ENCODE measurements at places on chromosomes 6 and 20.

- DNase-seq: no peak
Measured at GRCh38 chr6:138099832-138100231, 7.4 kb downstream of the PERP start.

- DNase-seq: no peak
Measured at GRCh38 chr6:152348116-152348515, 289.0 kb downstream of the SYNE1 start.

- DNase-seq: no peak
Measured at GRCh38 chr6:38452816-38453660, 186.7 kb downstream of the BTBD9 start.

- DNase-seq: no peak
Measured at GRCh38 chr6:167092672-167093339, 30.1 kb upstream of the CCR6 start.

DNA sequence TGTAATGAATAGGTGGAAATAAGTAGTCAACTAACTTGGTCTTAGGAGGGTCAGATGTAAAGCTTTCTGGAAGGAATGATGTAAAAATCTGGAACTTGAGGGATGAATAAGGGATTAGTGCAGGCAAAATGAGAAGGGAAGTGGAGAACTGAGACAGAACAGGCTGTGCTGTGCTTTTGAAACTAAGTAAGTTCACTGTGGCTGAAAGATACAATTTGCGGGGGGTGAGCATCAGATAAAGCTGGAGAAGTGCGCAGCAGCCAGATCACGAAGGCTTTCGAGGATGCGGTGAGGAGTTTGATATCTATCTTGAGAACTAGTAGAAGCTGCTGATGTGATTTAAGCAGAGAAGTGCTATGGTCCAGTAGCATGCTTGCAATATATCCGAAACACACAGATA, 247.8 kb downstream of the RNF144B start:
- DNase-seq: no peak

DNA sequence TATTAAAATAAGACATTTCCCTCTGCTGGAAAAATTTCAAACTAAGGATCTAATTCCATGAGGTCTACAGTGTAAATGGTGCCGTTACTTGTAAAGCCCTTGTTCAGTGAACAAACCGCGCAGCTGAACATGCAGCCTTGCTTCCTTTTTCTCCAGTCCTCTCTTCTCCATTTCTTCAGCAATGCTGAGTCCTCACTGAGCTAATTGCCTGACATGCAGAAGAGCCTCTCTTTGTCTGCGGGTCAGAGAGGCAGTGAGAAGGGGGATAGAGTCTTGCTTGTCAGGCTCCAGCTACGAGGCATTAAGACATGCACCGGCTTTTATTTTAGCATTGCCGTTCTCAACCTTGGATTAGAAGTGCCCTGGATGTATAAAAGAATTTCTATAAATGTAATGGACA, 25.7 kb downstream of the ZDHHC14 start:
- DNase-seq: no peak

DNA sequence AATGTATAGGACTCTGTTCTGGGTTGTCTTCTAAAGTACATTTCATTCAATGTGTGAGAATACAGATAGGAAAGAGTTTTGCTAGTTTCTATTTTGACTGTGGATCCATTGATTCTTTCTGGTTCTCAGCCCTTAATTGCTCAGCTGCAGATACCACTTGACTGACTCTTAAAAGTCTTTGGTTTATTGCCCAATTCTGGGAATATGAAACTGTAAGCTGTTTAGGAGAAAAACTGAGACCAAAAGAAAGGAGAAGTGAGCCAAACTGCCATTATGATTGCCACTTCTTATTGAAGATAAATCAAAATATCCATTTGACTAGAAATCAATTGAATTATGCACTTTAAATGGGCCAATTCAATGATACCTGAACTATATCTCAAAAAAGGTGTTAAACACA, 211.4 kb downstream of the ESR1 start:
- DNase-seq: no peak

GRCh38 chr20:63736893-63737694, 630 bp downstream of the LIME1 start:
- peak; percentile 36 for DNase-seq

GRCh38 chr6:30759575-30760239, 15.4 kb upstream of the IER3 start:
- DNase-seq: no peak

GRCh38 chr6:41894366-41895299, 542 bp downstream of the USP49 start:
- no peak for DNase-seq

DNA sequence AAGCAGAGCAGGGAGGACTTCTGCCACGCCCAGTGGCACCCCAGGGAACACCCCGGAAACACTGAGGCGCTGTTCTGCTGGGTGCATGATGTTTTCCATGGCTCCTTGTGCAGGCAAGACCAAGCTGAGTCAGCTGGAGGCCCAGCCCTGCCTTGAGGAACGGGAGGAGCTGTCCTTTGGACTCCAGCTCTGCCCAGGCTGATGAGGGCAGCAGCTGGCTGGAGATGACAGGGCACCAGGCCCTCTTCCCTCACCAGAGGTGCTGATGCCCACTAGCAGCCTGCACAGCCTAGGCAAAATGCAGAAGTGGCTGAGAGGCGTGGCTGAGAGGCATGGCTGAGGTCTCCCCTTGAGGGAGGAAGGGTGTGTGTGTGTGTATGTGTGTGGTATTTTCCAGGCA, 2.4 kb downstream of the C6orf132 start:
- no peak for DNase-seq

DNA sequence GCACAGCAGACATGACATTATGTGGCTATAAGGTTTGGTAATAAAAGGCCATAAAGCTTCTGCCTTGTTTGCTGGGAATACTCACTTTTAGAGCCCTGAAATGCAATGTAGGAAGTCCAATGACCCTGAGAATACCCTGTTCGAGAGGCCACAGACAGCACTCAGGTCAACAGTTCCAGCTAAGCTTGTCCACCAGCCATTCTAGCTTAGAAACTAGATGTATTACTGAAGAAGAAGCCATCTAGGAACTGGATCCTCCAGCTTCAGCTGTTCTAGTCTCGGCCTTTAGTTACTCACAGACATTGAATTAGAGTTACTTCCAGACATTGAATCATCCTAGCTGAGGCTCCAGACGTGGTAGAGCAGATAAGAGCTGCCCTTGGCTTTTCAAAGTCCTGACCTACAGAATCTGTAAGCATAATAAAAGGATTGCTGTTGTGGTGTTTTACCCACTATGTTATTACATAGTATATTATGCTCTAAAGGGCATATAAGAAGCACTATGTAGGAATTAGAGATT, 84.9 kb downstream of the MMS22L start:
- DNase-seq: no peak

DNA sequence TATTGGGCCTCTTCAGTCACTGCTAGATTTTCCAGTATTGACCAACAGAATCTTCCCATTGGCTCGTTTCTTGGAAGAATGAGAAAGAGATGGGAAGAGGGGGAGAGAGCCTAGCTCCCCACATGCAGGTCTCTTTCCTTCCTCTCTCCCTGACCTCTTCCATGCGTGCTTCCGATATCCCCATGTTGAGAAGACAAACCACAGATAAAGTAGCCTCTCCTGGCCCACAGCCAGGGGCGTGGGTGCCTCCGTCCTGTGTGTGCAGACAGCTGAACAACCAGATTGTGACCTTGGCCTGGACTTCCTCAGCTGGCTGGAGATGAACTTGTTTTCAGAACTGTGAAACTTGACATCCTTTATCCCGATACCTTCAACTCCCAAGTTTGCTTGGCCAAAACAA, 71.0 kb downstream of the EDN3 start:
- DNase-seq: no peak

DNA sequence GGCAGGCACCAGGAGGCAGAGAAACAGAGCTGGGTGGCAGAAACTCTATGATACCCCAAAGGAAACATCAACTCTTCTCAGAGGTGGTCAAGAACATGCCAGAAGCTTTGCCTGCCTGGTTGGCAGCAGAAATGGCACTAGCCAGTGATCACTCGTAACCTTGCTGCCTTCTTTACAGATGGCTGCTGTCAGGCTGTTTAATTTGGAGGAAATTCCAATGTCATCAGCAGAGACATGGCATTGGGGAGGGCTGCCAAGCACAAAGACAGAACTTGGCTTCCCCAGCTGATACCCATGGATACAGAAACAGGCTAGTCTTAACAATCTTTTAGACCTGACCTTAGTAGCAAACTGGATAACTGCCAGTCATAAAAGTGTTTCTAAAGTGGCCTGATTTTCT, 153.6 kb downstream of the GMPR start:
- no peak for DNase-seq

GRCh38 chr6:167663784-167664443, 162.8 kb upstream of the AFDN start:
- no peak for DNase-seq

GRCh38 chr6:52982680-52983079, 12.4 kb downstream of the GSTA4 start:
- DNase-seq: no peak

DNA sequence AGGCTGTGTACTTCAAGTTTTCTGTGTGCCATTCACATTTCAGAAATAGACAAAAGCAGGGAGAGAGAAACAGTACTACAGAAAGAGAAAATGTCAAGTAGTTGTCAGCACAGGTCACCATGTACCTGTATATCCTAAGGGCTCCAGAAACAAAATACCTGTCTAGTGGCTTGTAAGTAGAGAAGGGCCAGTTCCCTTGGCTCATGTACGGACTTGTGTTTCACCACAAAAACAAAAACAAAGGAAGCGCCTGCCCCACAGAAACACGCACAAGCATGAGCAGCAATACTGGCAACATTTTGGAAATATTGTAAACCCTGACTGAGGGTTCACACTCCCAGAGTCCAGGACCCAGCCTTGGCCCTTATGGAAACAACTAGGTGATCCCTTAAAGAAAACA, 44.3 kb downstream of the CNKSR3 start:
- no peak for DNase-seq

DNA sequence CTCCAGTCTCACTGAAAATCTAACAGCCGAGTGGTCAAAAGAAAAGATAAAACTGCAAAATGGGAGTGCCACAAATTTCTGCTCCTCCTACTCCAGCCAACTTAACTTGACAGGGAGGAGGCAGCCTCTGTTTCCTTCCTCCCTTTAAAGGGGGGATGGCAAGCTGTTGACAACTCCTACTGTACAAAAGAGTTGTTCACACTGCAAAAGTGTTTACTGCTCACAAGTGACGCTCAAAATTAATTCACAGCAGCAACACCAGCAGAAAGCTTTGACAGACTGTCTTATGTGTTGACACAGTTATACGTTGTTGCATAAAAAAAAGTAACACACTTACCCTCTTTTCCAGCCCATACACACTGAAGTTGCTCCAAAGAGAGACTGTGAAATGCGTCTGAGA, 169.8 kb downstream of the BACH2 start:
- DNase-seq: no peak

- DNase-seq: no peak
Measured at GRCh38 chr20:40606660-40607059, 82.4 kb downstream of the MAFB start.

DNA sequence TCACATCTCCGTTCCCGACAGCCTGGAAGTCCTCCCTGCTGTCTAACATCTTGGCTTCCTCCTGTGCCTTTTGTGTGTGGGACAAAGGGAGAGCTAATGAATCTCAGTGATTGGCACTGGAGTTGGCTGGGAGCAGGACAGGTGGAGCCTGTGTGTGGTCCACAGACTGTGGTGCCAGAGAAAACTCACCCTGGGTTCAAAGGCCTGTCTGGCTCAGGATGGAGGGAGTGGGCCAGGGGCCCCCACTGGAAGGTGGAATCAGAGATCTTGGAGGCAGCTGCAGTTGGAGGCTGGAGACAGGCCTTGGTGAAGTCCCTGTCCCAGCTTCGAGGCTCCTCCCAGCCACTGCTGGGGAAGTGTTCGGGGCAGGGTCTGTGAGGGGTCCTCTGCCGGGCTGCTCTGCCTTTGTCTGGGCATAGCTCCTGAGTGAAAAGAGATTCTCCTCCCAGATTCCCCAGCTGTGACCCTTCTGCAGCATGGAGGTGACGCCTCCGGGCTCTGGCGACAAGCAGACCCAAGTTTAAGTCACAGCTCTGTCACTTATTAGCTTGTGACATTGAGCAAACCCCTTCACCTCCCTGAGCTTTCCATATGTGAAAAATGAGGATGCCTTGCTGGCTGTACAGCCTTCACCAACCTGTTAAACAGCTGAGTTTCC, 13.9 kb upstream of the ITPR3 start:
- DNase-seq: no peak

DNA sequence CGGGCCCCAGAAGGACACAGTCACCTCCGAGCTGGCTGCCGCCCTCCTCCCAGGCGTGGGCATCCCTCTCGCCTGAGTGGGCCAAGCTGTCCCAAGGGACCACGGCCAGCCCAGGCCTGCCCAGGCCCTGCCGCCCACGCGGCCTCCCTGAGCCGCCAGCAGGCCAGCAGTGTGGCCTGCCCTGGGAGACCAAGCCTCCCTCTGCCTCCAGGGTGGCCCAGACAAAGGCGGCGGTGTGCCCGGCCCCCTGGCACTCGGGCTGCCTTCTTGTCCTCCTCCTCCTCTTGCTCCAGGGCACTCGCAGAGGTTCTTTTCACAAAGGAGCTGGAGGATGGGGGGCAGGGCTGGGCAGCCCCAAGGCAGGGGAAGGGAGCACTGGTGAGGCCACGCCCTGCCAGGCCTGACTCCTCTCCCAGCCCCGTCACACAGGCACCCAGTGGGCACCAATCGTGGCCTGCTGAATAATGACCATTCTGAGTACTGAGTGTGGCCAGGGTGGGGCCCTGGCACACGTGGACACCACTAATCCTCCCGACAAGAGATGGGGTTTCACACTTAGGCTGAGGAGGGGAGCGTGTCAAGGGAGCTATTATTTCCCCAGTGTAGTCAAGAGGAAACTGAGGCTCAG, 25.3 kb downstream of the NOL4L start:
- no peak for DNase-seq

GRCh38 chr6:162151021-162151665, 576.4 kb downstream of the PRKN start:
- DNase-seq: no peak

DNA sequence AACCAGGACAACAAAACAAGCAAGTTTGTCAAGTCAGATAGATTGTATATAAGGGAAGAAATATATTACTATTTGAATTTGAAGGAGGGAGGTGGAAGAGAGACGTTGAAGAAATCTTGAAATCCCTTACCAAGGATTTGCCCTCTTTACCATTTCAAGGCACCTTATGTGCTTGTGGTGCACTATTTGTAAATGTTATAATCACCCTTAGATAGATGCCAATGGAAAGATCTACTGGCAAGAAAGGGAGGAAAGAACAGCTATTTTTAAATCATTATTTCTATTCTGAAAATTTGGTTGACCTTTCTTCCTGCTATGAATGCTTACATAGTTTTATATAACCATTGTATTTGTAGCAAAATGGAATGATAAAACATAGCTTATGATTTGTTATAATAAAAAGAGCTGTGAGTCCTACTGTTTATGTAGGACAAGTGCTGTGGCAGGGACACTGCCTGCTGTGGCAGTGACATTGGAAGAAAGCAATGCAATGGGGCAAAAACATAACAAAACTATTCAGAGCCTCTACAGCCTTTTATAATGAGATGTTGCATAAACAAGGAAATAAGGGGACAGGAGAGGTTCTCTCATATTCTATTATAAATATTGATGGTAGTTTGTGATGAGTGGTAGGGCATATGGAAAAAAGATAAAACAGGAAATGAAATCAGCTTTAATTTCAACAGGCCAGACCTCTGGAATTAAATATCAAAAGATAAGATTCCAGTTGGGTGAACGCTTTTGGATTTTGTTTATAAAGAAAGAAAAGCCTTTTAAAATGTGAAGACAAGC, 1145.2 kb upstream of the GJE1 start:
- no peak for DNase-seq
